ENCODE measurements at places on chromosomes 12 and 14.

- no peak for DNase-seq
These were observed 4.7 kb upstream of the LPAR5 start for GRCh38 chr12:6640497-6640896.

DNA sequence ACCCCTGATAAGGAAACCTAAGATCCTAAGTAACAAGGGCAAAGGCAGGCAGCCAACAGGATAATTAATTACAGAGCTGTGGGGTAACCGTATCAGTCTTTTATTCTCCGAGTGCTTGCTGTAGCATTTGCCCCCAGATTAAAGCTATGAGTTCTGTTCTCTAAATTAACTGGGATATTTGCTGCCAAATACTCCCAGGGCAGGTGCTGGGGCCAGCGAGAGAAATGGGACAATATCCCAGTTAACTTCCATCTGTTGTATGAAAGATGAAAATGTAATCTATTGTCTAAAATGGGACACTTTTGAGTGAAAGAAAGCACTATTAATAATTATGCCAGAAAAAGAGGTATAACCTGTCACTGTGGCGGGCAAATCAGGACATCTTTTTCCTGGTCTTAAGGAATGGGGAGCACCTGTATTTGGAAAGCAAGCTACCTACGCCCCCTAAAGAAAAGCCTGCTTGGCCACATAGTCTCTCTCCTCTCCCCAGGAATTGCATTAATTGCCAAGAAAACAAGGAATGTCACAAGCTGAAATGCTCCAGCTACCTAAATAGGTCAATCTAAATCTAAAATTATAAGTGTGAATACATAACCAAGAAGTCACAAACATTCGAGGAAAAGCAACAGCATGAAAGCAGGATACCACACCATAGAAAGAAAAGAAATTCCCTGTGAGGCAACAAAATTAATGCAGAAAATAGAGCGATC lies 26.7 kb upstream of the CFAP54 start:
- peak; percentile 18 for DNase-seq

DNA sequence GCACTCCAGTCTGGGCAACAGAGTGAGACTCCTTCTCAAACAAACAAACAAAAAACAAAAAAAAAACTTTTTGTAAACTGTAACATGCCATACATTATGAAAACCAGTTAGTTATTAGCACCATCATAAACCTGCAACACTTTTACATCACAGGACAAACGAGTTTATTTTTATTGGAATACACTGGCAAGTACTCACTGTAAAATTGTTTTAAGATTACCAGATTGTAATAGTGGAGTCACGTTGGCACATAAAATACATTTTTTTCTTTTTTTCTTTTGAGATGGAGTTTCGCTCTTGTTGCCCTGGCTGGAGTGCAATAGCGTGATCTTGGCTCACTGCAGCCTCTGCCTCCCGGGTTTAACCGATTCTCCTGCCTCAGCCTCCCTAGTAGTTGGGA lies 15.7 kb downstream of the FKBP3 start:
- no peak for DNase-seq

DNA sequence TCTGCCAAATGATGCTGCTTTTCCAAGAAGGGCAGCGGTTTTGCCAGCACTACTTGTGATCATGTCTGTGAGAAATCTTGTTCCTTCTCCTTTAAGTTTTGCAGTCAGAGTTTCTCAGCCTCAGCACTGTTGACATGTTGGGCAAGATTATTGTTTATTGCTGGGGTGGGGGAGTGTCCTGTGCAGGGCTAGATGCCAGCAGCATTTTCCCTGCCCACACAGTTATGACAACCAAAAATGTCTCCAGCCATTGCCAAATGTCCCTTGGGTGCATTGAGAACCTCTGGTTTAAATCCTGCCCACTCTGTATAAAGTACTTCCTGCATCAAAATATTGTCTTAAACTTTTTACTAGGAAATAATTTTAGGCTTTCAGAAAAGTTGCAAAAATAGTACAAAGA lies 20.0 kb downstream of the TMEM132C start:
- no peak for DNase-seq

DNA sequence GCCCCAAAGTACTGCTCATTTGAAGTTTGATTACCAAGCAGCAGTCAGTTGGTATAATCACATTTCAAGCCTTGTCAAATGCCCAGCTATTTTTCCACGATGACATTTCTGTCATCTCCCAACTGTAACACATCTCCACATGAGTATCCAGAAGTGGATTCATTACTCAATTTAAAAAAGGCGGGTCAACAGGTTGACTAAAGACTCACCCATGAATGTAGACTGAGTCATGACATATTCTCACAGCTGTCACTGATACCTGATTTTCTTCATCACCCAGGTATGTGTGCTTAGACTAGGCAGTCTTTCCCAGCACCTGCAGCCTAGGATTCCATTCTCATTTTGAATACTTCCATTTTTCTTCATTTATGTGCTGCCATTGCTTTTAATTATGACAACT lies 75.1 kb upstream of the DBX2 start:
- DNase-seq, result no peak

- peak; percentile 48 for DNase-seq
These were observed 853 bp downstream of the TTC9 start for GRCh38 chr14:70642303-70643235.

DNA sequence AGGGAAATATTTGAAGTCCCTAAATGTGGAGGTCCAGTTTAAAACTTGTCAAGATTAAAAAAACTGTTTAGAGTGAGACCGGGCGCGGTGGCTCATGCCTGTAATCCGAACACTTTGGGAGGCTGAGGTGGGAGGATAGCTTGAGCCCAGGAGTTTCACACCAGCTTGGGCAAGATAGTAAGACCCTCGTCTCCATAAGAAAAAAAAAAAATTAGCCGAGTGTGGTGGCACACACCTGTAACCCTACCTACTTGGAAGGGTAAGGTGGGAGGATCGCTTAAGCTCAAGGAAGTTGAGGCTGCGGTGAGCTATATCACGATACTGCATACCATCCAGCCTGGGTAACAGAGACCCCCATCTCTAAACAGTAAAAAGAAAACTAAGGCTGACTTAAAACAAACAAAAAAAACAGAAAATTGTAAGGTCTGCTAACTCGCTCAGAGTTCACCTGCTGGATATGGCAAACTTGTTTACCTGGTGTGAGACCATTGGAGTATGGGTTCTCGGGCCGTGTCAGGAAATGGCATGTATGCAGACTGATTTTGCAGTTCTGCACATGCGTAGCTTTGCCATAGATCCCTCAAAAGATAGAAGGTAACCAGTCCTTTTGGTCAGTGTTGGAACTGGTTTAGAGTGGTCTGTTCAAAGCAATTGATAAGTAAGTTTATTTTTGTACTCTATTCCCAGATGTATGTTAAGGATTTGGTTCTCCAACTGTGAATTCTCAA lies 2.1 kb downstream of the RNF10 start:
- DNase-seq, result no peak

Measured in GM23338 (cell line).